ENCODE measurements at places on chromosomes 16 and 17.

GRCh38 chr17:74351552-74352210 is 10.0 kb downstream of the BTBD17 start:
- peak; percentile 63 for DNase-seq

DNA sequence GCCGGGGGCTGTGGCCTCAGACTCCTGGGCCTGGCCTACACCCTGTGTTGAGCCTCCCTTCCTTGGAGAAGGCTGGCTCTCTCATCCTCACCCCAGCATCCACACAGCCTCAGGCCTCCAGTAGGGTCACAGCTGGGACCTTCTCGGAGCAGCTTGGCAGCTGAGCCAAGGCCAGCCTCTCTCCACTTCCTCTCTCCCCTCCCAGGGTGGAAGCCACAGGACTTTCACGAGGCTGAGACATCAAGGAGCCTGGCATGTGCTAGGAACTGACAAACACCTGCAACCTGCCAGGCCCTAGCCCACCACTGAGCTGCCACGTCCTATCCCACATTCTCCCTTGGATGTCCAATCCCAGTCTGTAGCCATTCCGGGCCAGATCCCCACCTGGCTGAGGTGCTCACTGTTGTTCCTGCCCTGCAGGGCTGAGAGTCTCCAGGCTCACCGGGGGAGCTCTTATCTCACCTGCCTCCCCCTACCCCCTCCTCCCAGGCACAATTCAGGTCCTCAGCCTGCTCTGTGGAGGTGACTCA is 3.1 kb downstream of the MMP15 start:
- peak; percentile 30 for DNase-seq

GRCh38 chr17:33266611-33267010 is 26.5 kb downstream of the ASIC2 start:
- DNase-seq, result no peak

DNA sequence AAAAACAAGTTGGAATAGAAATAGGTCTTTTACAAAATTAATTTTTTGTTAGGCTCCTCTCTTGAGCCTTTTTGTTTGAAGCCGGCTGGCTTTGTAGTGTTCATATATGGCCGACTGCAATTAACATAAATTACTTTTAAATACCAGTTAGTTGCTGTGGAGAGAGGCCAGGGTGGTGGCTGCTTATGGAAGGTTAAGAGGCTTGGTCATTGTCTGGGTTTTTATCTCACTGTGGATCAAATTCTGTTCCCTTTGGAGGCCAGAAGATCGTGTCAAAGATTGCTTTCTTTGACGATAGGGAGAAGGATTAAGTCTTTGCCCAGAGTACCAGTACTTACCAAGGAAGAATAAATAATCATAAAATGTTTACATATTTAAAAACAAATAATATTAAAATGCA is 39.9 kb downstream of the MSI2 start:
- peak; percentile 24 for DNase-seq

DNA sequence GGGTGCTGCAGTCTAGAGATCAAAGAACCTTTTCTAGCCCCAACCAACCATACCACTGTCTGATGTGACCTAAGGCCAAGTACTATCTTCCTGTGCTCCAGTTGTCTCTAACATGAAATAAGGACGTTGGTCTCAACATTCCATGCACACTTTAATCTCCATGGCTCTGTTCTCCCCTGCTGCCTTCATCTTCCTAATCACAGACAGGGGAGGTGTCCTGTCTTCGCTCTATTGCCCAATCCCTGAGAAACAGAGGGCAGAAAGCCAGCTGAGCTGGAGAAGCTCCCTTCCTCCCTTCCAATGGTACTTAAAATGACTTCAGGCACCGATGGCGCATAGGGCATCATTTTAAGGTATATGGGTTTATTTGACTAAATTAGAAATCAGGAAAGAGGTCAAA is 148.9 kb upstream of the GNAO1 start:
- no peak for DNase-seq

DNA sequence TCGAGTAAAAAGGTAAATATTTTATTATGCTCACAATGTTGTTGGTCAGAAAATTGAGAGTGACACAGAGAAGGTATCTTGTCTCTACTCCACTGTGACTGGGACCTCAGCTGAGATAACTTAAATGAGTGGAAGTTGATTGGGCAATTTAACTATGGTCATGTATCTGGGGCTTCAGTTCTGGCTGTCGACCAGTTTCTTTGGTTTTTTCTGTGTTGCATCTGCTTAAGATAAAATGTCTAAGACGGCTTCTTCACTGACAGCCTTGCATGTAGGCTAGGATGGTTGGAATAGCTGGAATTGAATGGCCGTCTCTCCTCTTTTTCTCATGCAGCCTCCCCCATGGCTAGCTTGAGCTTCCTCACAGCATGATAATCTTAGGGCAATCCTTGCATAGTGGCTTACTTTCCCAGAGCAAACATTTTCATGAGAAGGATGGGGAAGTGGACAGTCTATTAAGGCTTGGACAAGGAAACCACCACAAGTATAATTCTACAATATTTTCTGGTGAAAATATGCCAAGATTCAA is 433.7 kb downstream of the KIF2B start:
- DNase-seq, result no peak

GRCh38 chr17:44628243-44629188 is 27.8 kb upstream of the MEIOC start:
- peak; percentile 63 for DNase-seq
